ENCODE measurements at places on chromosomes 5 and 9.

- no peak for DNase-seq
Observed at GRCh38 chr5:172361566-172362238, 78.1 kb upstream of the UBTD2 start.

DNA sequence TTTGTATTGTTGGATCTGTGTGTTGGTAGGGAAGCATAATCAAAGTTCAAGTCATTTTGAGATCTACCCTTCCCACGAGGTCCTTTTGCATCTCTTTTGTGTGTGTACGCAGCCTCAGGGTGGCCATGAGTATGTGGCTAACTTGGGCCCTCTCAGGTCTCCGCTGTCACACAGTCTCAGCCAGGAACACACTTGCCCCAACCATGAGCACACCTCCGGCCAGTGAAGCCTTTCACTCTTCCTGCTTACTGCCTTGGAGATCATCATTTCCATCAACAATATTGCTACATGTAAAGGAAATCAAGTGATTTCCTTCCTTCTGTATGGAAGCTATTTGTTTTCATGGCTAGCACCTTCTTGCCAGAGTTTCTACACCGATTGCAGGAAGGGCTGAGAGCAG, 13.9 kb downstream of the ZNF346 start:
- DNase-seq: no peak

- DNase-seq: no peak
Observed at GRCh38 chr5:169288066-169288930, 12.6 kb downstream of the SLIT3 start.

- DNase-seq: no peak
Observed at GRCh38 chr5:52457810-52458209, 329.9 kb upstream of the ITGA1 start.

- no peak for DNase-seq
Observed at GRCh38 chr9:92245005-92245797, 48.3 kb downstream of the IARS1 start.

GRCh38 chr9:113598883-113599282, 135.4 kb downstream of the RGS3 start:
- DNase-seq: no peak
